Right forelimb (tissue), 1 donor: ENCODE measurements at places on chromosomes 5 and 9.

DNA sequence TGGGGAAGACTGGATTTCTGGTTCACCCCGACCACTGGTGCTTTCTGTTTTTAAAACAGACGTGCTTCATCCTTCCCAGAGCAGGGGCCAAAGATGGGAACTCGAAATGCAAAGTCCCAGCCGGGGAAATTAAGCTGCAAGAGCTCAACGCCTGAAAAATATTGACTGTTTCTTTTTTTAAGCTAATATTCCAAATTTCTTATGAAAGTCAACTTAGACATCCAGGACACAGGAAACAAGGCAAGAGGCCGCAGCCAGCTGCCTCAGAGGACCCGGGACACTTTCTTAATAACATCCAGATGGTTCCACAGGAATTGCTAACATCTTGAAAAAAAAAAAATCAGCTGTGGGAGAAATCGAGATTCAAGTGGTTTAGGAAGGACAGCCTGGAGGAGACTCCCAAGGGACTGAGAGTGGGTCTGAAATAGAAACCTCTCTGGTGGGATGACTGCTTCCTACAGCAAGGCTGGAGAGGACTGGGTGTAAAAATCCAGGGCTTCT is 144.9 kb downstream of the FGF1 start:
- DNase-seq, result peak; percentile 71

DNA sequence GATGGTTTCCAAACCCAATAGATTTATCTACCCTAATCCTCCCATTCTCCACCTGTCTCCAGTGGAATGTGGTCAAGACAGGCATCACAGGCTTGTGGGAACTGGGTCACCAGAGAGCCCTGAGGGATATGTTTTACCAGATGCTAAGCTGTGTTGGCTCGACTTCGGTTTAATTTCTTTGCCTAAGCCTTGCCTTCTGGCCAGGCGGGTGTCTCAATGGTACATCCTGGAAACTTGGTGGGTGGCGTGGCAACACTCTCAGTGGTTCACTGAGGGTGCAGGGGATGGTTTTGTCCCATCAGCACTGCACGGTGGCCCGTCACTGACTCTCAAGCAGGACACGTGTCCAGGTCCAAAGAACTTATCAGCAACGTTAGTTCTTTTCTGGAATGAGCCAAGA is 192.2 kb downstream of the TENT4A start:
- DNase-seq, result no peak

GRCh38 chr9:132901858-132902831 is 23.4 kb downstream of the SPACA9 start:
- DNase-seq, result peak; percentile 82

- no peak for DNase-seq
Observed at GRCh38 chr5:98474782-98475181, 298.7 kb upstream of the RGMB start.

DNA sequence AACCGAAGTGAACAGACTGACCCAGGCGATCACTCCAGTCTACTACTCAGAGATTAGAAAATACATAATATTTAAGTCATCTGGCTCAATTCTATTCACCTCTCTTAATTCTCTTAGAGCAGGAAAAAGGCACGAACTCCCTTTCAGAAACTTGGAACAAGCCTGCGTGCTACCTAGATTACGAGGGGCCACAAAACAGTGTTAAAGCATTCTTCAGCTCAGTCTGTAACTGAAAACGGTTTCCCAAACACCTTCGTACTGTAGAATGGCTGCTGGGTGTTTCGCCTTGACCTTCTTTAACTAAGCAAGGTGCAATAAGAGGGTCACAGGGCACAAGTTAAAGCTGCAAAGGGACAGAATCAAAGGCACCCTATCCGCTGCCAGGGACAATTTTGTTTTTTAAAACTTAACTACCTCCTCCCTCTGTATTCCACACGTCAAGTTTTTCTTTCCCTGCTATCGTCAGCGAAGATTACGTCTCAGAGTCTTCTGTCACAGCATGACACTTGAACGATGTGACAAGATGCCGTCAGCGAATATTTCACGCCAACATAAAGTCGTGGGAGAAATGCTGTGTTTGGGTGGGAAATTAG is 687 bp downstream of the LYSMD3 start:
- DNase-seq, result peak; percentile 45

DNA sequence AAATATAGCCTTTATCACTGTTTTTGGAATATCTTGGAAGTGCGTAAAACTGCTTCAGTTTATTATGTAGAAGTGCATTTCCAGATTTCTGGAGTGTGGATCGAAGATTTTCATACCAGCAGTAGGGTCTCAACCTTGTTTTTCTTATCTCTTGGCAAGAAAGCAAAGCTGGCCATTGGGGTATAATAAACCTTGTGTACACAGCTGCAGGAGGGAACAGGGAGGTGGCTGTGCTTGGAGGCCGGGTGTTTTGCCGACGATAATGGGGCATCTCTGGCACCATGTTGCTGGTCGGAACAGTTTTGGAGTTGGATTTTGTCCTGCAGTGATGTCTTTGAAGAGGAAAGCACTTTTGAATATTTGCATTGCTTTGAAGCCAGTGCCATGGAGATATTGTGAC is 308.8 kb upstream of the DMRT1 start:
- DNase-seq, result no peak
